ENCODE measurements at places on chromosomes 1 and 21. TPM values are rescaled to one million over a fixed set of nuclear protein-coding genes. Genes with fewer than 3 reads are reported as not detected.

The FAM3B gene
- 8.6 TPM for polyA plus RNA-seq

The TMEM269 gene
- 1.4 TPM for polyA plus RNA-seq

The CR2 gene
- 0.40 TPM for polyA plus RNA-seq

The CRNN gene
- polyA plus RNA-seq: not detected

The CFH gene
- polyA plus RNA-seq: 36.9 TPM

The HPDL gene
- 1.8 TPM for polyA plus RNA-seq

The S100A3 gene
- polyA plus RNA-seq: not detected

The CLCA4 gene
- not detected for polyA plus RNA-seq

The KLF17 gene
- 0.09 TPM for polyA plus RNA-seq

The FLG2 gene
- 0.10 TPM for polyA plus RNA-seq

The RPE65 gene
- 0.48 TPM for polyA plus RNA-seq

The ACTN2 gene
- polyA plus RNA-seq: 2.7 TPM

The PTBP2 gene
- polyA plus RNA-seq: 41.8 TPM

The SYNC gene
- 5.8 TPM for polyA plus RNA-seq

The AMY1B gene
- 1.3 TPM for polyA plus RNA-seq

The NID1 gene
- polyA plus RNA-seq: 181 TPM

DNA sequence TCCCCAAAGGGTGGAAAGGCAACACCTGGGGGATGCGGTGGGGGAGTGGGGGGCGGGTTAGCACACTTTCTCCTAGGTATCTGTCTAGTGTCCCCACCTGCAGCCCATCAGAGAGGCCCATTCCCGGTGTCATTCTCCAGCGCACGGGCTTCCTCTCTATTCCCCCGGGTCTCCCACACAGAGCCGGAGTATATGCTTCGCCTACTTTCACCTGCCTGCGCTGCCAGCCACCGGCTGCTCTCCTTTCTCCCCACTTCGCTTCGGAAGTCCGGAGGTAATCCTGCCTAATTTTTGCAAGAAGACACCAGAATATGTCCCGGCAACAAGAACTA lies 852 bp downstream of the RGS7 start:
- DNase-seq: no peak

- DNase-seq: no peak
Observed at GRCh38 chr1:185627171-185627570, 107.0 kb upstream of the HMCN1 start.

- DNase-seq: no peak
Observed at GRCh38 chr1:66084442-66084841, 291.7 kb downstream of the PDE4B start.

GRCh38 chr1:237124856-237125462 lies 83.0 kb downstream of the RYR2 start:
- no peak for DNase-seq

- DNase-seq: no peak
Observed at GRCh38 chr1:55632906-55633305, 417.7 kb upstream of the USP24 start.

DNA sequence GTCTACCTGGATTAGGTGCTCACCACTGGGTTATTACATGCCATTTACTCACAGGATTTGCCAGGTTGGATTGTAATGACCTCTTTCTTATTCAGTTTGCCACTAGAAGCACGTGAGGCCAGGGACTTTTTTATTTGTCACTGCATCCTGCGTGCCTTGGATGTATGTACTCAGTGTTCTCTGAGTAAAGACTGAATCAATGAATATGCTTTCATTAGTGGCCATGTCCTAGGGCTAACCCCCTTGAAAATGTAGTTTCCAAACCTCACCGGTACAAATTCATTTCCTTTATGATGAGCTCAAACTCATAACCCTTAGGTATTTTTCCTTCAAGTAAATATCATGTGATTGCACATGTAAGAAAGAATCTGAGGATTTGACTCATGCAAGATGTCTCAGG lies 1.3 kb upstream of the ZP4 start:
- DNase-seq: no peak

GRCh38 chr1:63073309-63074306 lies 248.8 kb upstream of the FOXD3 start:
- DNase-seq: no peak

GRCh38 chr1:94949681-94950661 lies 23.1 kb upstream of the CNN3 start:
- no peak for DNase-seq

GRCh38 chr21:45573452-45574035 lies 31.3 kb upstream of the SLC19A1 start:
- no peak for DNase-seq

GRCh38 chr1:27416387-27417111 lies 24.1 kb downstream of the GPR3 start:
- DNase-seq: no peak

- no peak for DNase-seq
Observed at GRCh38 chr1:199931666-199932377, 95.7 kb upstream of the NR5A2 start.

- DNase-seq: no peak
Observed at GRCh38 chr1:208081972-208082371, 162.2 kb downstream of the PLXNA2 start.

DNA sequence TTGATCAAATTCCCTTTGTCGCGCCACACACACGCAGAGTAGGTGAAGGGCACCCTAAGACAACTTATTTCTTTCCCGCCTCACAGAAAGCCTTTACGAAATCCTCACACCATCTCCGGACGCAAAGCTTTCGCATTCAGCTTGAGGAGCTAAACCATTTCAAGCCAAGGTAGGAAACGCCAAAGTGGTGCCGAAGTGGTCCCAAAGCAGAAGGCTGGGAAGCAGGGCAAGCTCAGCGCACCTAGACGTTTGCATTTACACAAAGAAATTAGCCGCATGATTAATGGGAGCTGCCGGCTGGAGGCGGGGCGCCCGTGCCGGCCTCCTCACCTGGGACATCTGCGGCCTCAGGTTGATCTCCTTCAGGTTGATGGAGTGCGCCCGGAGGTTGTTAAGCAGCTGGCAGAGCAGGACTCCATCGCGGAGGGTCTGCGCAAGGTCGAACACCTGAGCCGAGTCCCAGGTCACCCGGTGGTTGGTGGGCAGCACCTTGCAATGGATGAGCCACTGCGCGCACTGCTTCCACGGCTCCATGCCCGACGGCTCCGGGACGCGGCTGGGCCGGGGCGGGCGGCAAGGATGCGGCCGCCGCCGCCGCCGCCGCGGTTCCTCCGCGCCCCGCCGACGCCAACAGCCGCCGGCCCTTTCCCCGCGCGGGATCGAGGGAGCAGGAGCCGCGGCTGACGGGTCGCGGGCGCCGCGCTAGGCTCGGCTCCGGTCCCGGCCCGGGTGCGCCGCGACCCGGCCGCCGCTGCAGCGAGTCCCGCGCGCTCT lies 457 bp downstream of the VAV3 start:
- DNase-seq: peak; percentile 27

DNA sequence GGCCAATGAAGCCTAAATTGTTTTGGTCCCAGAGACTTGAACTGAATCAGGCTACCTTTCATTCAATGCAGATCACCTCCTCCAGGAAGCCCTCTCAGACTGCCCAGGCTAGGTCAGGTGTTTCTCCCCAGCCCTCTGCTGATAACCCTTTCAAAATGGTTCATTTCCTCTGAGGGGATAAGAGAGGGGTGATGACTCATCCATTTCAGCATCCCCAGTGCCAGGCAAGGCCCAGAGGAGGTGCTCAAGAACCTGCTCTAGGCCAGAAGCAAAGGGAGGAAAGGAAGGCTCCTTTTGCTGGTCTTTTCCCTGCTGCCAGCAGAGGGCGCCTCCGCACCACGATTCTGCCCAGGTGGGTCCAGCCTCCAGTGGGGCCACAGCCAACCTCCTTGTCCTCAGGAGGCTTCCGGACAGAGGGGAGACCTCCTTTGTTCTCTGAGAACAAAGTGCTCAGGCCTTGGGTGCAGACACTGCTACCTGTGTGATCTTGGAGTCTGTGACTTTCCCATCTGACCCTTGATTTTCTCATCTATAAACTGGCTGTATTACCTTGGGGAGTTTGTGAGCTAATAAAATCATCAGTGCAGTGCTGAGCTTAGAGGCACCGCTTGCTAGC lies 45.3 kb upstream of the ARHGEF10L start:
- peak; percentile 16 for DNase-seq

- no peak for DNase-seq
Observed at GRCh38 chr1:57485643-57486042, 61.8 kb upstream of the DAB1 start.

DNA sequence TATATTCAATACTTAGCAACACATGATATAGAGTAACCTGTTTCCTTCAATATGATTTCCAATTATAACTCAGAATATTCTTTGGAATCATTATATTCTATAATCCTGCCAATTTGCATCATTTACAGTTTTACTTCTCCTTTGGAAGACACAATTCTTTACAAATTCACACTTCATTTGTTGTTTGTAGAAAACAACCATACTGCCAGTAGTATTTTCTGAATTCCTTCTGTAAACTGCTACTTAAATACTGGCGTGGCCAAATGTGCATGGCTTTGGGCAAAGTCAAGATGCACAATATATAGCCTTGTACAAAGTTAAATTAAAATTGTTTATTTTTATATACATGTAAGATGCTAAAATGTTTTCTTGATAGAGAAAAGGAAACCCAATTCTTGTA lies 687.1 kb upstream of the NEGR1 start:
- no peak for DNase-seq

DNA sequence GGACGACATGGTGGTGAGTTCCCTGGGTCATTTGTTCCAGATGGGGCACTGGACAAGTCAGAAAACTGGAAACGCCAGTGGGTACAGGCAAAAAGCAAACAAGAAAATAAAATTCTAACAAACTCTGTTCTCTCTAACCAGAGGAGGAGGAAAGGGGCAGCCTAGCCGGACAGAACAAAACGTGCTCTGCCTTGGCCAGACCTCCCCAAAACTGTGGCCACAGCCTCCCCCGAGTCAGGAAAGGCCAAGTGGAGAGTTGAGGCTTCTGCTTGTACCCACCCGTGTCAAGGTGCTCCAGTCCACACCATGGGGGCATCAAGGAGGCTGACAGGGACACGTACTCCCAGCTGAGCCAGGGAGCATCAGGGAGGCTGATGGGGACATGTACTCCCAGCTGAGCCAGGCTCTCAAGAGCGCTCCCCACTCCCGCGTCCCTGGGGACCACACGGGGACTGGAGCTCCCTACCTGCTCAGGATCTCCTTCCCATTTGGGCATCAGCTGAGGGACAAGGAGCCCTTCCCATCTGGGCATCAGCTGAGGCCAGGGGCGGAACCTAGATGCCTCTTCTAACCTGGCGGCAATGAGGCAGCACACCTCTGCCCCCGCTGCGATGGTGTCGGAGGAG lies 154.8 kb upstream of the COL6A1 start:
- DNase-seq: no peak

DNA sequence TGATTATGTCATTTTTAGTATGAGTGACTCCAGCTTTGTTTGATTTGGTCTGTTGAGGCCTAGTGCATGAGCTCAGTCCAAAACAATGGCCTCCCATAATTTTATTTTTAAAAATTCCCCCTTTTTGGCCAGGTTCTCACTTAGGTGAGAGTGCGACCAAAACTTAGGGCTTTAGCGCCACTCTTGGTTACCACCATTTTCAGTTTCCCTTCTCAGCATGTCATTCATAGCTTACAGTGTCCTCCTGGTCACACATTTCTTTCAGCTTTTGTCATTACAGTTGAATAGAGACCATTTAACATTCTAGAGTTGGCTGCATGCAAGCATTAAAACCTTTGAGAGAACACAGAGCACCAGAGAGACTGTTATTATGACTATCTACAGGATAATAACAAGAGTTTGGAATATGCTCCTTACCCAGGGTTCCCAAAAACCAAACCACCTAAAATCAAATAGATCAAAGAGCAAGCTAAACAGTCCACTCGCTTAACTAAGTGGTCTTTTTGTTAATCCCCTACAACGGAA lies 85.4 kb downstream of the TLR5 start:
- DNase-seq: no peak

GRCh38 chr1:236103646-236104218 lies 38.6 kb upstream of the GPR137B start:
- DNase-seq: peak; percentile 45

- DNase-seq: no peak
Observed at GRCh38 chr21:15138490-15138889, 73.7 kb upstream of the NRIP1 start.

GRCh38 chr1:23122796-23123195 lies 45.9 kb downstream of the LUZP1 start:
- DNase-seq: no peak

GRCh38 chr1:208010487-208011071 lies 99.7 kb upstream of the CD34 start:
- no peak for DNase-seq

DNA sequence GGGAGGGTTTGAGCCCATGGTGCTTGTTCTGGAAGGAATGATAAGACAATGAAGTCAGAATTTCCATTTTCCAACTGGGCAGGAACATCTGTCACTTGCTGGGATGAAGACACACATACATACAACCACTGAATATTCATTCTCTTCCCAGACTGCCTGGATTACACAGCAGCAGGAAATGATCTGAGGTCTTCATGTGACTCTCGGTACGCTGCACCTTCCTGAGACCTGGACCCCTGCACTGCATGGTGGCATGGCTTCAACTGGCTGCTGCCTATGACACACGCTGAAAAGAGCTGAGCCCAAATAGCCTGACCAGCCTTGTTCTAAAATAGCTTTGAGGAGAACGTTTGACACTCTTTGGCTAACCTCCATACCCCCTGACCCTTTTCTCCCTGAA lies 150.6 kb downstream of the GABPA start:
- DNase-seq: no peak

GRCh38 chr21:45640888-45641479 lies 2.5 kb upstream of the PCBP3 start:
- DNase-seq: no peak

GRCh38 chr21:46646541-46647154 lies 11.2 kb downstream of the PRMT2 start:
- DNase-seq: no peak

- DNase-seq: no peak
Observed at GRCh38 chr1:200917291-200917817, 22.7 kb downstream of the INAVA start.

DNA sequence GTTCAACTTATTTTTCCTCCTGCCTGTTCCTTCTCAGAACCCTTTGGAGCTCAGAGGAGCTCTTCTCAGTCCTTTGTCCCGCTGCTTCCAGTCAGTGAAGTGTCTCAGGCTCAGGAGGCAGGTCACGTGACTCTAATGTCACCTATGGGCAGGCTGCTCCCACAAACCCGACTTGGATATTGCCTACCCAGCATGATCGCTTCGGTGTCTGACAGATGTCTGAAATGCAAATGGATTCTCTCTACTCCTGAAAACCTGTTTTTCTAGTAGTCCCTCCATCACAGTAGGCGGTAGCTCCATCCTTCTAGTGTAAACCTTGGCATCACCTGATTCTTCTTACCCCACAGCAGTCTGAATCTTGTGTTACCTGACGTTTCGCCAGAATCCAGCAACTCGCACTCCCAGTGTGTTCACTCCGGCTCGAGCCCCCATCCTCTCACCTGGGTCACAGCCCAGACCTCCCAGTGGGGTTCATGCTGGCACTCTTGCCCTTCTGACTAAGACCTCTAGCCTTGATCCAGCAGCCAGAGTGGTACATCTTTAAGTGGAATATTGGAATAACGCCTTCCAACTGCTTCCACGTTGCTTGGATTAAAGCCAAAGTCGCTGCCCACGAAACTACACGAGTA lies 5.4 kb downstream of the PADI6 start:
- peak; percentile 12 for DNase-seq
